Jurkat, Clone E6-1 (cell line): ENCODE measurements at places on chromosomes 16 and 17.

- DNase-seq: no peak
Observed at GRCh38 chr17:20982589-20983358, 60.0 kb downstream of the USP22 start.

- no peak for DNase-seq
Observed at GRCh38 chr16:10245002-10245401, 62.8 kb upstream of the GRIN2A start.

GRCh38 chr17:7235693-7236665, 1.7 kb upstream of the DVL2 start:
- DNase-seq: no peak

DNA sequence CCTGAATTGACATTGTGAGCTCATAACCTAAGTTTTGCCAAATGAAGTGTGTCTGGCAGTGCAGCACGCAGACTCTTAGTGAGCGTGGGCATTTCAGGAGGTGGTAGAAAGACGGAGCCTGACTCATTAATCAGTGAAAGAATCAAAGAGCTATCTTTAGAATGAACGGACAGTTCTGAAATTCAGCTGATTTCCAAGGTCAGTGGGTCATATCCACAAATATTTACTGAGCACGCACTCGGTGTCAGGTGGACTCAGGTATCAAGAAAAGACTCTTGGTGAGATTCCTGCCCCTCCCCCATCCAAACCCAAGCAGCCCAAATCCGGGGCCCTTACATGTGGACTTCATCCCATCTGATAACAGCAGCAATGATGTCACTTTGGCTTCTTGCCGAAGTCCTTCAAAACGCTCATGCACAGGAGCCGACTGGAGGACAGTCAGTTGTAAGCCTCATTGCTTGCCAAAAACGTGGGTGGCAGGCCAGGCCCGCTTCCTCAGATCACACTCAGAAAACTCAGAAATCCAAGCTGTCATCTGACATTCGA, 185.8 kb downstream of the HS3ST3A1 start:
- no peak for DNase-seq

DNA sequence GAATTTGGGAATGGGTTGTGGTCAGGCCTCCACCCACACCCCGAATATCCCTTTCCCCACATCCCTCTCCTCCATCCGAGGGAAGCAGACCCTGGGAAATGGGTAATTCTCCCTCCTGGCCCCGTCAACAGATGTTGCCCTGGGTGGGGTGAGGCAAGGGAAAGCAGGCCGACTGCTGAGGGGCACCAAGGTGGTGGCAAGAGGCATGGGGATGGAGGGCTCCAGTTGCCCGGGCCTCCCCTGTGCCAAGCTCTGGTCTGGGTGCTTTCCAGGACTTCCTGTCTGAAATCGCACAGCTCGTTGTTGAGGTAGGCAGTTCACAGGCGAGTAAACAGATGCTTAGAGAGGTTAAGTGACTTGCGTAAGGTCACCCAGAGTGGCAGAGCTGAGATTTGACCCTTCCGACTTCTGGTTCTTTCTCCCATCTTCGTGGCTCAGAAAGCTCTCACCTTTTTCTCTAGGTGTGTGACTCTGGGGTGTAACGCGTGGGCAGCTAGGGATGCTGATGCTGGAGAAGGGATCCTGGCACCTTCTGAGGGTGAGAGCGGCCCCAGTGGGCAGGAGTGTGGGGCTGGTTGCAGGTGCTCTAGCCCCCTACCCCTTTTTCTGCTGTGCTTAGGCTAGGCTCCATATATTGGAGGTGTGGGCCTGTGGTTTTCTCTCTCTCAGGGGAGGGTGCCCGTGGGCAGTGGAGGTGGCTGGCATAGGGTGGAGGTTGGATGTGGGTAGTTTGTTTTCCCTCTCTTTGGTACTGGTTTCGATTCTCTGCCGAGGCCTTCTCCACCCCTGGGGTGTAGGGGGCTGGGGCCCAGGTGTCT, 17.2 kb downstream of the RARA start:
- DNase-seq: no peak

GRCh38 chr16:14306485-14307058, 235.5 kb downstream of the MRTFB start:
- no peak for DNase-seq

GRCh38 chr16:81830845-81831540, 51.9 kb downstream of the PLCG2 start:
- no peak for DNase-seq

DNA sequence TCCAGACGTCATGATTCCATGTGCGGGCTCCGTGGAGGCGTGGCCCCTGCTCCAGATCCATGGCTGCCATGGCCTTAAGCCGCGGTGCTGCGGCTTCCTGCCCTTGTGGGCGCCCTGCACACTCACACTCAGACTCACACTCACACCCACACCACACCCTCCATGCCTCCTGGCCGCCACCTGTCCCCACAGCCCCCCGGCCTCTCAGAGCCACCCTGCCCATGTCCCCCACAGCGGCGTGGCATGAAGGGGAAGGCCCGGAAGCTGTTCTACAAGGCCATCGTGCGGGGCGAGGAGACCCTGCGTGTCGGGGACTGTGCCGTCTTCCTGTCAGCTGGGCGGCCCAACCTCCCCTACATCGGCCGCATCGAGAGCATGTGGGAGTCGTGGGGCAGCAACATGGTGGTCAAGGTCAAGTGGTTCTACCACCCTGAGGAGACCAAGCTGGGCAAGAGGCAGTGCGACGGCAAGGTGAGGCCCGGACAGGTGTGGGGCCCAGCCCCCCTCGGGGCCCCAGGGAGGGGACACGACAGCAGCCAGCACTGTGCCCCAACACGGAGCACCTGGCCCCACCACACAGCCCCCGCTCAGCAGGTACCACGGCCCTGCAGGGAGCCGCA, 50.0 kb downstream of the ACTG1 start:
- no peak for DNase-seq

- peak; percentile 17 for DNase-seq
Observed at GRCh38 chr17:15213381-15214087, 51.6 kb downstream of the PMP22 start.

GRCh38 chr16:1793578-1794220, at the start of gene IGFALS:
IGFALS (minus strand) TSS chr16:1793705; CDS start chr16:1793652, 53 bp downstream.
- no peak for DNase-seq

GRCh38 chr16:83095941-83096692, 469.3 kb downstream of the CDH13 start:
- no peak for DNase-seq

DNA sequence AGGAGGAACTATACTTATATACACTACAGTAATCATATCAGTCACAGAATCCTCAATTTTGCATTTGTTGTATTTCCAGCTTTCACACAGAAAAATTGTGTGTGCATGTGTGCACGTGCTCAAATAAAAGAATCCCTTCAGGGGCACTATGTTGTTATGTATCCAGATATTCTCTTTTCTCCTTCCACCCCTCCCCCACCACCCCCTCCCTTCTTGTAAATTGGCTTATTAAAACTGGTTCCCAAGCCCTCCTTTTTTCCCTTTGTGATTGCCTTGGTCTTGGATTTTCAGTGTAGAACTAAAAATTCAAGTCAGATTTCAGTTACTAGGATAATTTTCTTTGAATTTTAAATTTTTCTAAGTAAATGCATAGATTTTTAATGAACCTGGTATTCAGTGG, 86.3 kb downstream of the WNT3 start:
- no peak for DNase-seq

- no peak for DNase-seq
Observed at GRCh38 chr16:59632276-59632855, 898.2 kb upstream of the GOT2 start.

DNA sequence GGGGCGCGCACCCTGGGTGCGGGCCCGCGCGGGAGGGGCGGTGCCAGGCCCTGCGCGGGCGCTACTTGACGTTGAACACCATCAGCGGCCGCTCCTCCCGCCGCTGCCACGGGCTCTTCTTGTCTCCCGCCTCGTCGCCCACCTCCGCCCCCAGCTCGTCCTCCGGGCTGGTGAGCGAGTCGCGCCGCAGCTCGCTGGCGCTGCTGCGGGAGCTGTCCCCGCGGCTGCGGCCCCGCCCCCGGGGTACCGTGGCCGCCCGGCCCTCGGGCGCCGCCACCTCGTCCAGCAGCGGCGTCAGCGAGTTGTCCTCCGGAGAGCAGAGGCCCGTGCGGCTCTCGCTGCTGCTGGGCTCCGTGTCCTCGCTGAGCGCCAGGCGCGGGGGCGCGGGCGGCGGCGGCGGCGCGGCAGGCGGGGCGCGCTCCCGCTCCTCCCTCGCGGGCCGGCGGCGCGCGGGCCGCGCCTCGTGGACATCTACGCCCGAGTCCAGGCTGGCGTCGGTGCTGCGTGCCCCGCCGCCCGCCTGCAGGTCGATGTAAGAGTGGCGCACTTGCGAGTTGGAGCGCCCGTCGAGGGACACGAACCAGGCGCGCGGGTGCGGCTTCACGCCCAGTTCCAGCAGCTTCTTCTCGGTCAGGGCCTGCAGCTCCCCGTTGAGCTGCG, 8.7 kb downstream of the GRN start:
- DNase-seq: no peak

DNA sequence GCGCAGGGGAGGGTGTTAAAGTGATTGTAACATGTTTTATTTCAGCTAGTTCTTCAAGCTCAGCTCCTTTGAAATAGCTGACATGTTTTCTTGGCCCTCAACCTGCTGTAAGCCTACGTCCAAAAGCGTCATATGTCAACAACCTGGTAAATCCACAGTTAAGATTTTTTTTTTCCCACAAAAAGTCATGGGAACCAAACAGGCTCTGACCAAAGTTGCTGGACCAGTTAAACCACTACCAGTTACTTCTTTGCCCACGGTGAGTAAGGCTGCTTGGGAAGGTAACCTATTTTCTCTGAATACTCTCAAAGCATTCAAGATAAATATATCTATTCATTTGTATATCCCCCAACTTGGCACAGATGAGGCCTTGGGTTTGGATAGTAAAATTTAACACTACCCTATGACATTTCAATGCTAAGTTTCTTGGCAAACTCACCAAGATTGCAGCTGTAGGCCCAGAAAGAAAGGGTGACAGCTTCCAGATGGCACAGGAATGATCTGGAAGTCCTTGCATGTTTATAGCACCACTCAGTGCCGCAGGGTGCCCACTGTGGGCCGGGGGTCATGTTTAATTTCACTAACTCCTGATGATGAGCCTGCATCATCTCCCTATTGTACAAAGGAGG, 166.2 kb downstream of the XYLT1 start:
- no peak for DNase-seq

GRCh38 chr17:35607239-35607847, 20.2 kb downstream of the AP2B1 start:
- DNase-seq: no peak

GRCh38 chr17:45837187-45837586, 7.5 kb upstream of the SPPL2C start:
- DNase-seq: no peak

GRCh38 chr17:80468781-80469493, 7.5 kb downstream of the NPTX1 start:
- peak; percentile 33 for DNase-seq

GRCh38 chr16:53129281-53130158, 74.7 kb downstream of the CHD9 start:
- DNase-seq: no peak
